ENCODE measurements at places on chromosomes 11 and 22.
A peak's percentile ranks its signal among the peaks of the same experiment; 100 is the strongest.

DNA sequence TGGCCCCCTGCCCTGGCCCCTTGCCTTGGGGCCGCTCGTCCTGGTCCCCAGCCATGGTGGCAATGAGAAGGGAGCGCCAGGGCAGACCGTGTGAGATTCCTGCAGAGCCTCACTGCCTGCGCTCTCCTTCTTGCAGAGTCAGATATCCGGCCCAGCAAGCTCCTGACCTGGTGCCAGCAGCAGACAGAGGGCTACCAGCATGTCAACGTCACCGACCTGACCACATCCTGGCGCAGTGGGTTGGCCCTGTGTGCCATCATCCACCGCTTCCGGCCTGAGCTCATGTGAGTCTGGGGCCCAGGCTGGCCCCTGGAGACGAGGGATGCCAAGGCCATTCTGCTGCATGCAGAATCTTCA, 114.1 kb downstream of the MICAL2 start:
- DNase-seq: peak; percentile 74

DNA sequence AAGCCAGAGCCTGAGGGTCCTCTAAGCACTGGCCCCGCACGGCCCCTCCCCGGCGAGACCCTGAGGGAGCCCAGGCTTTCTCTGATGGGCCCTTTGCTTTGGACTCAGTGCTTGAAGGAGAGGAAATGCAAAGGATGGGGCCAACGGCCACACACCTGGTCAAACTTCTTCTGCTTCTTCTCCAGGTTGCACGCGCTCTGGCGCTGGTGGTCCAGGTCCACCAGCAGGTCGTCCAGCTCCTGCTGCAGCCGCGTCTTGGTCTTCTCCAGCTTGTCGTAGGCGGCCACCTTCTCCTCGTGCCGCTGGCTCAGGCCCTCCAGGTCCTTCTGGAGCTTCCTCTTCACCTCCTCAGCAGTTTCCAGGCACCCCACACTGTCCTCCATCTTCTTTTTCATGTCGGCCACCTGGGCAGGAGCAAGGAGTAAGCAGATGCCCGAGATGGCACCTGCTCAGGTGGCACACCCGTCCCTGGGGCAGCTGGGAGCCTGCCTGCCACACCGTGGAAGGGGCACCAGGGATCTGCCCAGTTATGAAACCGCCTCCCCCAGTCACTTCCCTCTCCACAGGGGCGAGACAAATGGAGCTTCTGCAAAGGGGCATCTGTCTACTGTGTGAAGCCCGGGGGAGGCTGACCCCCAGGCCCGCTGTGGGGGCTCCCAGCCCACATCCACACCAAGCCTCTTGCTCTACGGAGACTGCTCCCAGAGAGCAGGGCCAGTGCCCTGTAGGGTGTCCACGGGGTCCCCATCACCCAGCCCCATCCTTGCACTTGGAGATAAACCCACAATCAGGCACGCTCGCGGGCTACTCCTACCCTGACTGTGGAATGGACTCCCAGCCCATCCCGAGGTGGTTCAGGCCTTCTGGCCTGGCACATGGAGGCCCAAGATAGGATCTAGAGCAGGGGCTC, 39.2 kb downstream of the APOL1 start:
- no peak for DNase-seq

DNA sequence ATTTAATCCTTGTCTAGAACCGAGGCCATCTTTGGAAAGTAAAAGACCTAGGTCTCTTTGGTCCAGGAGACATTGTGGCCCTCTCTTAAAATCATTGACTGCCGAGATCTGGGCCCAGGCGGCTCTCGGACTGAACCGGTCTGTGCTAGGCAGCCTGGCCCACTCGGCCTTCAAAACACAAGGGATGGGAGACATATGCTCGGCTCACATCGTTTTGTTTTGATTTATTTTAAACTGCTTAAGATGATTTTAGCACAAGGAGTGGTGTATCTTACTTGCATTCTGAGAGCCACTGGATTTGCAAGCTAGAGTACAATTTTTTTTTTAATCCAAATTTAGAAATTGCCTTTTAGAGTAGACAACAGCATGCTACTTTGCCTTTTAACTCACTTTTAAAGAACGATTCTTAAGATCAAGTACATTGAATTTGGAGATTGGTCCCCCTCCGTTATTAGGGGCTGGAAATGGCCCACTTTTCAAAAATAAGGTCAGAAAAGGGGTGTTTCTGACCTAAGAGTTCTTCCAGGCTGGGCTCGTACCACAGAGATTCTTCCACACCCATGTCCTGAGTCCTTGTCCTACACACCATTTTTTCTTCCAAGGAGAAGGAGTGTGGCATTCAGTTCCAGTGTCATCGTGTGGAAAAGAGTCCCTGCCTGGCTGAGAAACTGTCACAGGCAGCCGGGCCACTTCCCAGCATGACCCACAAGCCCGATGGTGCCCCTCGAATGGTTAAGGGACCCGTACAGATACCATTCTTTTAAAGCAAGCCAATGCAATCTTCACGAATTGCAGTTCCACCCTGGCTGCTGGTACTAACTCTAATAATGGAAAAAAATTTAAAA, 80.5 kb upstream of the WNT7B start:
- no peak for DNase-seq

DNA sequence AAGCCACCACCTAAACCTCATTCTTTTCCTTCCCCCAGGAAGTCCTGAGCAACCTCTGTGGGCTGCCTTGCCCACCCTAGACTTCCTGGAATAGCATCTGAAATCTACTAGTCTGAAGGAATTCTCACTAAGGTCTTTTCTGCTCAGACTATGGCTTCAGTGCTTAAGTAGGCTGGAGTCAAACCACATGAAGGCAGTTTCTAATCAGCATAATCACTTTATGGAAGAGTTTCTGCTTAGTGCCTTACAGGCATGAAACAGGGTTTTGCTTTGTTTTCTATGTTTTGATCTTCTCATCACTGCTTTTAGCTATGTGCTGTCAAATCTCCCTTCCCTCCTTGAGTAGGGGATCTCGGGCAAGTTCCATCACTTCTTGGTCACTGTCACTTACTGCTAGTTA, 117.7 kb downstream of the WT1 start:
- DNase-seq: no peak

DNA sequence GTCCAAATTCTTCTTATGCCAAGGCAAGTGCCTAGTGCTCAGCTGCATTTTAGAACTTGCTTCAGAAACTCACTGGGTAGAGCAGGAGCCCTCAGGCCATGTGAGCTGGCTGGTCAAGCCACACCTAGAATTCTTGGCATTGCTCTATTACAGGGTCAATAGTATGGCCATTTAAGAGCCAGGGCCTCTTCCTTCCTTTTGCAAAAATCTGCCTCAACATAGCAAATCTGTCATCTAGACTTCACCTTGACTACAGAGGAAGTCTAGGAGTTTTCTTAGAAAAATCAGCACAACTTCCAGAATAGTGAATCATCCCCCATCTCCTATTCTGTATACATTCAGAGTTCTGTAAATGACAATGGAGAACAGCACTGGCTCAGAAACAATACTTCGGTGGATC, 112.0 kb upstream of the TTC12 start:
- DNase-seq: no peak

DNA sequence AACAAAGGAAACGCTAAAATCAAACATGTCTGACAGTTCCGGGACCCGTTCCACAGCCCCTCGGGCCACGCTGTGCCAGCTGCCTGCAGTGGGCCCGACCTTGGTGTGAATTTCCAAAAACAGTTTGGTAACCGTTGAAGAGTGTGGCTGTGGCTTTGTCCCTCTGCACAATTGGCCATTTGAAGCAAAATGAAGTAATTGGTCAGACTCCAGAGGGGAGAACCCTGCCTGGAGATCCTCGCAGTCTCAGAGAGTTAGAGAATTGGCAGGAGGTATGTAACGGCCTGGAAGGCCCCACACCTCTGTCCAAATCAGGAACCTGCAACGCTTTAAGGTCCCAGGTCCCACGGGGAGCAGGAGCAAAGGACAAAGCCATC, 26.3 kb downstream of the TRMU start:
- DNase-seq: no peak

DNA sequence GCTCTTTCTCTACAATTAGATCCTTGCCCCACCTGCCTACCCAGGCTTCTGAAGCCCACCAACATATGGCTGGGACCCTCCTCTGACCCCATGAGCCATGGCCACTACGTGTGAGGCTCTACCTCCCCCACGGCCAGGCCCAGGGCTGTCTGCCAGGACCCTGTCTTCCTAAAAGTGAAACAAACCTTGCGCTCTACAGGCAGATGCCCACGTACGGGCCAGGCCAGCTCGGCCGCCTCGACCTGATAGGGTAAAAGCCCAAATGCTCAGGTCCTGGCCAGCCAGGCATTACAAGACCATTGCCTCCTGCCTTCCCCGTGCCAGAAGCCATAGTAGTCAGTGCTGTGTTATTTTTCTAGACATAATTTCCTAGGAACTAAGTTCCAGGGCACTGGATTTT, 1496.4 kb downstream of the BRD1 start:
- DNase-seq: no peak

GRCh38 chr11:92882828-92883611, 86.4 kb upstream of the MTNR1B start:
- no peak for DNase-seq

DNA sequence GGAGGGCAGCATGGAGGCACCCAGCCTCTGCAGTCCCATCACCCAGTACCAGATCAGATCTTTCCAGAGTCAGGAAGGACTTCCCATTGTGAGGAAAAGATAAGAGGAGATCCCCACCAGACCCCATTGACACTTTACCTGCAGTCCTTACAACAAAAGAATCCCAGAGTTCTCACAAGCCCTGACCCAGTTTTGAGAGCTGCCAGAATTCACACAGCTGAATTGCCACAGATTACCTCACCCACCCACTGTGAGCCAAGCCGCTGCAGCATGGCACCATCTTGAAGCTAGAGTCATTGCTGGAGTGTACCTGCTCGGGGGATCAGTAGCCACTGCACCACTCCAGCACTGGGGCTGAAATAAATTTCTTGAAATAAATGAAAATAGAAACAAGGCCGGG, 91.8 kb upstream of the UBASH3B start:
- DNase-seq: no peak

DNA sequence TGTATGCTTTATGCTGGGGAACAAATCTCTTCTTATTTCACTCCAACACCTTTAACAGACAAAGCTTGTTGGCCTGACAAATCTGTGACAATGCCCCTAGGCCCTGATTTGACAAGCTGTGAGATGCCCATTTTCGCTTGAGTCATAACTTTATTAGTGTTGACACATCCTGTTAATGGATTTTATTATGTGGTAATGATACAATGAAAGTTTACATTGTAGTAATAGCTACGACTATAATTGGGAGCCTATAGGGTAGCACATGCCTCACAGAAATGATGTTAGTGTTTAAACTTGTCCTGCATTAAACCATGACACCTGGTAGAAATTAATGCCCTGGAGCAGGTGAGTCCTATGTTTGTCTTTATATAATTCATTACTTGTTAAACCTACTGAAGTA, 3.3 kb upstream of the MMP10 start:
- DNase-seq: no peak

DNA sequence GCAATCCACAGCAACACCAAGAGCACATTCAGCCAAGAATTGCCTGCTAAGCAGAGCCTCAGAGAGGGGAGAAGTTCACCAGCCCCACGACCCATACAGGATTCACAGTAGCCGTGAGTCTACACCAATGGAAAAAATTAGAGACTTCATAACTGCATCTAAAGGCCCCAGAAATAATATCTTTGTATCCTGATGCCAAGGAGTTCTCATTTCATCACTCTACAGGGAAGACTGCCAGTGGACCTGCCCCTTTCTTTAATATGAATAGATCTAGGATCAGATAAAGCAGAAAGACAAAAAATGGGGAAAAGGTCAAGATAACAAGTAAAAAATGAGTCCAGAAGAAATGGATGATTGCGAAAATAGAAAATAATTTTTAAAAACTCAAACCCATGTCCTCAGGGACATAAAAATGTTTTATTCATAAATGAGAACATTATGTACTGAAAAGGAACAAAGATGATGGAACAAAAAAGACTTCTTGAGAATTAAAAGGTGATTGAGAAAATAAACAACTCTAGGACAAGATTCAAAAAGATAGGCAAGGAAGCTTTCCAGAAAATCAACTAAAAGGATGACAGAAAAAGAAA, 9.5 kb downstream of the APOL3 start:
- DNase-seq: no peak

GRCh38 chr22:29806196-29806595, 31.9 kb downstream of the ASCC2 start:
- DNase-seq: no peak

All from activated CD8-positive, alpha-beta memory T cell treated with anti-CD3 and anti-CD28 coated beads for 4 hours (primary cell).